Activated gamma-delta T cell (primary cell): ENCODE measurements at places on chromosomes 7 and 10.

DNA sequence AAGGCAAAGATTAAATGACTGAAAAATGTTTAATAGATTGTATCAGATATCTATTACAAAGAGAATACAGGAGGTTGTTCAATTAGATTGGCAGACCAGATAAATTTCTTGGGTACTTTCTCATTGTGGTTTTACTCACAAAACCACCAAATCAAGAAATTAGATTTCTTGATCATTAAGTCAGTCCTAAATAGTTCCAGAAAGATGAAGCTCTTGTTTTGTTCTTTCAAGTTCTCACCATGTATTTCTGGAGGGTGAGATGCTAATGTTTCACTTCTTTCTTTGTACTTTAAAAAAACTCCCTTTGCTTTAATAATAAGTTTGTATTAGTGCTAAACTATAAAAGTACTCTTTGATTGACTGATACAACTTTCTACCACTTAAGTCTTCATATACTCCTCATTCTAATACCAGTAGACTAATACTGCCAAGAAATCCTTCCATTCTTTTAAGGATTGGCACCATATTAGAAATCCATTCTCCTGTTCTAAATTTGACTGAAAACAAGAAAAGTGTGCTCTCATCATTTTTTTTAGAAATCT lies 69.4 kb downstream of the RNF133 start:
- no peak for DNase-seq

DNA sequence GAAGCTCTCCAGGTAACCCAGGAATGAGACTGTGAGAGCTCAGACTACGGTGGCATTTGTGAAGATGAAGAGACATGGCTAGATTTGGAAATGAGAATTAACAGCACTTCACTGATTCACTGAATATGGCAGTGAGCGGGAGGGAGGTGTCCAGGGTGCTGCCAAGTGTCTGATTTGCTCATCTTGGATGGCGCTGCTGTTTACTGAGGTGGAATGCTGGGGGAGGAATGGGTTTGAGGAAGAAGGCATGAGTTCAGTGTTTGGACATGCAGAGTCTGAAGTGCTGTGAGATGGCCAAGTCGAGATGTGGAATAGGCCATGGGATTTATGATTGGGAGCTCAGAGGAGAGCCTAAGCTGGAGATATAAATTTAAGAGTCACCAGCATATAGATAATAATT lies 437.1 kb upstream of the NPVF start:
- DNase-seq: no peak

DNA sequence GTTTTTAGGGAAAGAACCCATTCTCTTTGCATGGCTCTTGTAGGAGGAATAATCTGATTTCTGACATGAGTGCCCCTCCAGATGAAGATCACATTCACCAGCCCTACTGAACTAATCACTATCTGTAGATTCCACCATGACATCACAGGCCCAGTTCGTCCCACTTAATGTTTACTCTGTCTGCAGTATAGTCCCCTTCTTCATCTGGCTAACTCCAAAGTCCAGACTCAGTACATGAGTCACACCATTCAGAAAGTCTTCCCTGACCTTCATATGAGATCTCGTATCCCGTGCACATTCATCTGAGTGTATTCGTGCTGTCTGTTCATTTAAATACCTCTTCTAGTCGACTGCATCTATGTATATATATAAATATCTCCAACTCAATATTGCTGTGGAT lies 366.5 kb upstream of the AKR1E2 start:
- no peak for DNase-seq

DNA sequence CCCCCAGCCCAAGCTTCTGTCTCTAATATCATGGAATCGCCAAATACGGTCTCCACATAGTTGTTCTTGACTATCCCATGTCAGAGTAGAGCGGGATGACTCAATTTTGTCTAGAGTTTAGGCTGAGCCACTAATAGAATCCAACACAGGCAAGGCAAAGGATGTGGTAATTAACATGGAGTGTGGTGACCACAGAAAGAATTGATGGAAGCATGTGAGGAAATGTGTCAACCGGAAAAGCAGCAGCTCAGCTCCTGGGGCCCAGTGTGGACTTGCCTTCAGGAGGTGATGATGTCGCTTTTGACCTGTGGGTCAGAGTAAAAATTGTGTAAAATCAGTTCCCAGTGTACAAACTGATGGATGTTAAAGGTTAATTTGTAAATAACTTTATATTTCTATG lies 139.3 kb upstream of the KLF6 start:
- no peak for DNase-seq

- DNase-seq: no peak
Measured at GRCh38 chr10:57961487-57961886, 306.2 kb downstream of the IPMK start.

GRCh38 chr7:129359176-129359575 lies 75.1 kb upstream of the STRIP2 start:
- no peak for DNase-seq
